ENCODE measurements at places on chromosomes 3 and 15.

- no peak for DNase-seq
Observed at GRCh38 chr3:55826731-55827496, 339.8 kb upstream of the WNT5A start.

- no peak for DNase-seq
Observed at GRCh38 chr15:93118904-93119303, 29.9 kb upstream of the RGMA start.

GRCh38 chr3:126016616-126017015, 47.6 kb downstream of the ROPN1B start:
- no peak for DNase-seq

GRCh38 chr3:9247941-9248521, 1.4 kb downstream of the SRGAP3 start:
- DNase-seq: no peak

DNA sequence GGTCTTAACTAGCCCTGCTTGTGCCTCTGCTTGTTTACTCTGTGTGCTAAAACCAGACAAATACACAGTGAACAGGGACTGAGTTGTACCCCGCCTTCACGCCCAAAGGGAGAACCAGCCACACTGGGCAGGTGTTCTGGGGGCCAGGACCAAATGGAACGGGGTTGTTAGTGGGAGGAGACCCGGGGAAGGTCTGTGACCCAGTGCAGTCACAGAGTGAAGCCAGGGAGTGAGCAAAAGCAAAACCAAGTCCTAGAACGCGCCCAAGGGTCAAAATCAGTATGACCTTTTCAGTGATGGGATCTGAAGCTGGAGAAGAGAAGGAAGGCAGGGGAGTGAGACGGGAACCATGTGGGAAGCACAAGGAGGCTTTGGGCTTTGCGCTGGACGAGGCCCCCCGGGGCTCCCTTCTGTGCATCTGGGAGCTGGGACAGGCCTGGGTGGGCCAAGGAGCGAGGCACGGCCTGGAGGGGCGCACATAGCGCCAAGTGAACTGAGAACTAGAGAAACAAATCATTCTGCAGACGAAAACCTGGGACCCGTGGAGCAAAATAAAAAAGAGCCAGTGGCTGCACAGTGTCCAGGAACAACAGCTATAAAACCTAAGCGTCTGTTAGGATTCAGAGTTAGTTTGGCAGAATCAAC, 78.3 kb upstream of the ALDH1A3 start:
- no peak for DNase-seq

DNA sequence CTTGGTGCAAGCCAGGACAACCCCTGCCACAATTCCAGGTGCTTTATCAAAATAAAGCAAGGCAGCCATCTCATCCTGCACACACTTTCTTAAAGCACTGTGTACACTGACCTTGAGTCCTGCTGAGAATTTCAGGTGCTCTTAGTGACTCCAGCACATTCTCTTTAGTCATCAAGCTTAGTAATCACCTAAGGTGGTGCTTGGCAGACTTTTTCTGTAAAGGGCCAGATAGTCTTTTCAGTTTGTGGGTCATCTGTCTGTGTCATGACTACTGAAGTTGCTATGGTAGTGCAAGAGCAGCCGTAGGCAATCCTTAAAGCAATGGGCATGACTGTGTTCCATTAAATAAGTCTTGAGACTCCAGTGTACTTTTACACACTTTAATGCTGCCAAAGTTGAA, 36.4 kb downstream of the RIOX2 start:
- no peak for DNase-seq

- DNase-seq: no peak
Observed at GRCh38 chr3:195097331-195098255, 173.4 kb downstream of the XXYLT1 start.

DNA sequence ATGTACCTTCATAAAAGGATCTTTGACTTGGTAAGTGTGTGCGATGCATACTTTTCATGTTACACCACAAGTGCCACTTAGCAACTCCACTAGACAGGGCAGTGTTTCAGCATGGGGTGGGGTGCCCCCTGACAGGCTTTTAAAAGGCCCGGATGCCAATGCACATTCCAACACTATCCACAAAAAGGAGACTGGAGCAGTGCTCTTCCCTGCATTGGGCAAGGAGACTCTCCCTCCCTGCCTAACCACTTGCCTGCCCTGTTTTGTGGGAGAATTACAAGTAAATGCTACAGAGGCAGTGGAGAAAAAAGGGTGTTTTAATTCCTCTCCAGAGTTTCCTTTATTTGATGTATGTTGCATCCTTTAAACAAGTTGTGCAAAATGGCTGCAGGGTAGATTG, 1.7 kb upstream of the RARB start:
- DNase-seq: no peak

DNA sequence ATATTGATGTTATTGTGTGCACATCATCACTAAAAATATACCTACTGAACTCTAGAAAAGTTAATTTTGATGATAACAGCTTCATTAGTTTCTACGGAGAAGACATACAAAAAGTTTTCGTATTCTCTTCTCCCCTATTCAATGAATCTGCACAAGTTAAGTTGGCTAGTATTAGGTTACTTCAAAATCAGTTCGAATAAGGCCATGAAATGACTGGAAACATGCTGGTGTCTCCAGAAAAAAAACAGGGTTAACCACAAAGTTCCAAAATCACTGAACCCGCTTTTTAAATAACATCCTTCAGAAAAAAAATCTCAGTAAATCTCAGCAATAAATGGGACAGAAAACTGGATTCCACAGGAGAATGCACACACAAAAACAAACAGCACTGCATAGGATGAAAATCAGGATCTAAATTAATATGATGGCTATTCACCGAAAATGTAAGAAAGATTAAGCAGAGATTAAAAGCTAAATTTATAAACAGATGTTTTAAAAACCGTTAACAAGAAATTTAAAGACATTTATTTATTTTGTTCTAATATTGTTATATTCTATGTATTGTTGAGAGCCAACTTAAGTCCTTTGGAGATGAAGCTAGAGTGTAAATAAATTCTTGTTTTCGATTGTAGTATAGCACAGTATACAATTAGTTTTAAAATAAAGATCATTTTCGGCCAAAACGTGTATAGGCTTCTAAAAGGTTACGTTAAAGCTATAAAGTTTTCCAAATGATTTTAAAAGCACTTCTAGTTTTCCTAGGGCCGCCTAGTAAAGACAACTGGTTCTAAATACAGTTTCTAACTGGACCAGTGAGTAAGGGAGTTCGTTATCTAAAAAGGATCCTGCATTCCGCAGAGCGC, 1.0 kb downstream of the IGSF11 start:
- DNase-seq: no peak

DNA sequence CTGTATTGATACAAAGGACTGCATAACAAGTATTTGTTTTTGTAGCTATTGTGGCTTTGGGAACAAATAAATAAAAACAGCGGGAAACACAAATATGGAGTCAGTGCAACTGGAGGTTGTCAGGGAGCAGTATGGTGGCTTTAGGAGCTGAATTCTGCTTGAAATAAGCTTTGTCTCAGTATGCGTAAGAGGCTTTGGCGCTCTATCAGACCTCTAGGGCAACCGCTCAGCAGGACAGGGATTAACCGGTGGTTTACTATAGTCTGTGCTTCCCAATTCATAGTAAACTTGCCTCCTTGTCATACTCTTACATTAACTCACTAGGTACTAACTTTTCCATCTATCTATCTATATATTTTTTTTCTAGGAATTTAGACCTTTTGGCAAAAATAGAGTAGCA, 104.6 kb downstream of the ZIC1 start:
- DNase-seq: no peak
